ENCODE measurements at places on chromosomes 3 and 15. TPM values are rescaled to one million over a fixed set of nuclear protein-coding genes. Genes with fewer than 3 reads are reported as not detected.
A peak's percentile ranks its signal among the peaks of the same experiment; 100 is the strongest.

- no peak for DNase-seq
These were observed 80.4 kb upstream of the LMCD1 start for GRCh38 chr3:8421267-8421666.

- DNase-seq = no peak
These were observed 489.2 kb upstream of the CNTN4 start for GRCh38 chr3:1609416-1609815.

Gene IL17RE
- total RNA-seq = 5.5 TPM

- DNase-seq = peak; percentile 89
These were observed at the start of gene C15orf40 for GRCh38 chr15:83011271-83012075. Gene C15orf40, minus strand, starts transcription at chr15:83011639. Its CDS starts 32 bp downstream, at chr15:83011607.

DNA sequence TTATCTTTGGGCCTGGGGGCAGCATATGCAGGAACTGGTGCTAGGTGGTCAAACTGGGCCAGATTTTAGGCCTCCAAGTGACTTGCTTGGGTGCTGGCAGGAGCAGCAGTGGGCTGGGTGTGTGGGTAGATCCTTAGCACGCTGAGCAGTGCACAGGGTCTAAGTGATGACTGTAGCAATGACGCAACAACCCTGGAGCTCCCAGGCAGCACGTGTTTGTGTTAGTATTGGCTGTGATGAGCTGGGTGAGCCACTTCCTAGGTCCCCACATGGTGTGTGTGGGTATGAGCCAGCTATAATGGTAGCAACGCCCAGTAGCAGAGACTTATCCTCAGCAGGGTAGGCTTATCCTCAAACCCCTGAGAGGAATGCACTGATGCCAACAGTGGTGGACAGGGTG lies 570.6 kb upstream of the ROBO1 start:
- peak; percentile 49 for DNase-seq

DNA sequence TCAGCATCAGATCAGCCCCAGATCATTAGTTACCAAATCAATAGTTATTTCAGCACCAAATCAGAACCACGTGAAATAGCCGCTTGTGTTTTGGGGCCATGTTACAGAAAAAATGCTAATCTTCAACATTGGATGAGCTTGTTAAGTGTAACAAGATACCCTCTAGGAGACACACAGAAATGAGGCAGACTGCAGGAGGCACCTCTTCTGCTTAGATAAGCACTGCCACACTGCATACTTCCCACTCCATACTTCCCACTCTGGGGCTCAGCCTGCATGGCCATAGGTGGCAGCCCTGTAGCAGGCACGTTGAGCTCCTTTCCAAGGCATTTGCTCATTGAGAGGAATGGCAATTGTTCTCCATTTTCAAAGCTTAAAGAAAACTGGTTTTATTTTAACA lies 73.3 kb downstream of the CHCHD6 start:
- no peak for DNase-seq
